ENCODE measurements at places on chromosomes 12 and 14. TPM values are rescaled to one million over a fixed set of nuclear protein-coding genes. Genes with fewer than 3 reads are reported as not detected.

NGB gene
- total RNA-seq = 2.7 TPM

GALNT9 gene
- total RNA-seq = 0.58 TPM

DNA sequence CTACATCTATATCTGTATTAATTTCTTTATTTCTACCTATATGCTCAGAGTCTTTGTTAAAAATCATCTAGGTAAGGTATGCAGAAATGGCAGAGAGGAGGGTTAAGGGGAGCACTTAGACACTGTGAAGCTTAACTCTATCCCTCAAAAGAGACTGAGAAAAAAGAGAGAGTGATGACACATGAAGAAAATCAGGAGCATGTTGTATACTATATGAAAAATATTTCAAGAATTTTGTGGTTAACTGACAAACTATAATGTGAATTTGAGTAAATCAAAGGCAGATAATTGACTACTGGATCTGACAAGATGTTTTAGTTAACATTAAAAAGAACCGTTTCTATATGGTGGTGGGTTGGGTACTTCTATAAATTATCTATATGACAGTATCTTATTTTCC, 1814.2 kb upstream of the SEL1L start:
- no peaks in the 10 kb centered on the region for H3K4me1 ChIP-seq
- no peak overlapping the region for H3K27ac ChIP-seq
- no peak for DNase-seq
- no peak overlapping the region for H3K4me3 ChIP-seq
- no peaks in the 10 kb centered on the region for H3K27me3 ChIP-seq
- no peaks in the 10 kb centered on the region for H3K36me3 ChIP-seq

DNA sequence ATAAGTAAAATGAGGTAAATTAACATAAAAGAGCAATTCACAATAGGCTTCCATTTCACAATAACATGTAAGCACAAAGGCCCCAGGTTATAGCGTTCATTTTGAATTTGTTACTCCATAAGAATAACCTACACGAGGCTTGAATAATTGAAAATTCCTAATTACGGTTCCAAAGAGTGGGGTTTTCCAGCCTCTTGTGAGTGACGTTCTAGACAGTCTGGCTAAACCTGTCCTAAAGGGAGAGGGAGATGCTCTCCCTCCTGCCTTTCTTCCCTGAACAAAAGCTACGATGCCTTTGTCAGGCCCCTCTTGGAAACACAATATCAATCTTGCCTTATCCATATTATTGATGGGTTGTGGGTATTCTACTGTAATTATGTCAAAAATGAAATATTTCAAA, 24.3 kb upstream of the VRK1 start:
- no peak for DNase-seq
- H3K4me1 ChIP-seq = no peaks in the 10 kb centered on the region
- H3K4me3 ChIP-seq = no peak overlapping the region
- H3K27me3 ChIP-seq = no peaks in the 10 kb centered on the region
- no peaks in the 10 kb centered on the region for H3K36me3 ChIP-seq

GRCh38 chr14:63273129-63273528, 45.6 kb downstream of the GPHB5 start:
- no peak for DNase-seq
- H3K36me3 ChIP-seq = no peaks in the 10 kb centered on the region
- peaks cover 3% of the 10 kb centered on the region for H3K4me1 ChIP-seq
- H3K27me3 ChIP-seq = no peaks in the 10 kb centered on the region
- H3K4me3 ChIP-seq = no peak overlapping the region

Data from esophagus muscularis mucosa (tissue), 4 donors.